ENCODE measurements at places on chromosomes 4 and X. TPM values are rescaled to one million over a fixed set of nuclear protein-coding genes. Genes with fewer than 3 reads are reported as not detected.

FMR1NB gene
- total RNA-seq, result not detected

GPR143 gene
- total RNA-seq, result not detected

WDFY3 gene
- 11.1 TPM for total RNA-seq

BANK1 gene
- total RNA-seq, result 0.89 TPM

ASMT gene
- total RNA-seq, result not detected

CT45A3 gene
- 0.10 TPM for total RNA-seq

AMTN gene
- total RNA-seq, result not detected

DKK2 gene
- total RNA-seq, result not detected

CSAG1 gene
- 0.38 TPM for total RNA-seq
